ENCODE measurements at places on chromosomes 4 and X.

DNA sequence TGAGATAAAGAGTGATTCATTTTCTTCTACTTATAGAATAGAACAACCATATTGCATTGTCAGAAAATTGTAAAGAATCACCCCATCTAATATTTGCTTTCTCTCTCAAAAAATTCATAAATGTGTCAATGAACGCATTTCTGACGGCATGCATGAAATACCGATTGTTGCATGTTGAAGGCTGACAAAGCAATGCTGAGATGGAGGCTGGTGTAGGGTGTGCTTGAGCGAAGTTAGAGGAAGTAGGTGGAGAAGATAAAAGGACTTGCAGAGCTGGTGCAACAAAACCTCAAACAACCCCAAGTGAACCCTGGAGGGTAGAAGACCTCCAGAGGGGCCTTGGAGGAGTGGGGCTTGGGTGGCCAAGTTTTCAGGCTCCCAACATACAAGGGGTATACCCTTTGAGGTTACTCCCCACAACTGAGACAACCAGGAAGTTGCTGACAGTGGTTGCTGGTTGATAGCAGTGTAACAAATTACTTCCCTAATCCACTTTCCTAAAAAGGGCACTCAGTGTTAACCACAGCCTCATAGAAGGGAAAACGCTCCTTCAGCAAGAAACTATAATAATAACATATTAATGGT, 452.7 kb downstream of the NLGN4X start:
- DNase-seq, result no peak

- no peak for DNase-seq
Measured at GRCh38 chr4:143084566-143084965, 100.2 kb upstream of the USP38 start.

- no peak for DNase-seq
Measured at GRCh38 chrX:9133426-9133825, 99.5 kb upstream of the FAM9B start.

DNA sequence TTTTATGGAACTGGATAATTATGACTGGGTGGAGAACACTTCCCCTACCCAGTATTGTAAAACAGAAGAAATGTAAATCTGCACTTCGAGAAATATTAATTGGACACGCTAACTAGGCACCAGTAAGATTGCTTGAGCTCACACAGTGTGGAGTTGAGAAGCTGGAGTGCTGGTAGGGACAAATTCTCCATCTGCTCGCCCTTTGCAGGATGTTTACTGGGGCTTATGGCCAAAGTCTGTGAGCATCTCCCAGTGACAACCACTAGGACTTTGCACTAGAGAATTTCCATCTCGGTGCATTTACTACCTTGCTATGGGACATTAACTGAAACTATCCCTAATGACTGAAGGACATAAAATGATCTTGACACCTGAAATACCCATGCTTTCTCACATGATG, 33.7 kb upstream of the GPR34 start:
- no peak for DNase-seq

Data from stimulated activated CD8-positive, alpha-beta memory T cell treated with anti-CD3 and anti-CD28 coated beads, Interleukin-4, amount 100 ng/mL, for 4 hours (primary cell).